Stimulated activated CD8-positive, alpha-beta memory T cell treated with anti-CD3 and anti-CD28 coated beads, Interleukin-7, amount 100 ng/mL, for 48 hours (primary cell): ENCODE measurements at places on chromosomes 6 and 20.

DNA sequence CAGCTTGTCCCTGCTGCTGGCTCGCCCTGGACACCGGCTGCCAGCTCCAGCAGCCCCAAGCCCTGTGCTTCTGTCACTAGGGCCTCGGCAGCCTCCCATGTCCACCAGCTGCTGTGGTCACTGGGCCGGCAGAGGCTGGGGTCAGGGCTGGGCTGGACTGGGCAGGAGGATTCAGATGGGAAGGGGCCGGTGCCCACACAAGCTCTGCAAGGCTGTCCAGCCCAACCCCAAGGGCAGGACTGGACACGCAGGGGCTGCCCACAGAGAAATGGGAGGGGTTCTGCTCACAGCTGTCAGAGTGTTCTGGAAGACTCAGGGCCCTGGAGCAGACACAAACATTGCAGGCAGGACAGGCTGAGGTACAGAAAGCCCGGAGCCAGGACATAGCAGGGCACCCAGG is 65.6 kb downstream of the ADNP start:
- DNase-seq = no peak

- DNase-seq = no peak
Observed at GRCh38 chr20:62782893-62783278, 13.4 kb upstream of the MRGBP start.

GRCh38 chr20:59258221-59258621 is 42.2 kb upstream of the EDN3 start:
- DNase-seq = no peak

GRCh38 chr6:42791706-42792320 is 10.0 kb downstream of the BICRAL start:
- no peak for DNase-seq

DNA sequence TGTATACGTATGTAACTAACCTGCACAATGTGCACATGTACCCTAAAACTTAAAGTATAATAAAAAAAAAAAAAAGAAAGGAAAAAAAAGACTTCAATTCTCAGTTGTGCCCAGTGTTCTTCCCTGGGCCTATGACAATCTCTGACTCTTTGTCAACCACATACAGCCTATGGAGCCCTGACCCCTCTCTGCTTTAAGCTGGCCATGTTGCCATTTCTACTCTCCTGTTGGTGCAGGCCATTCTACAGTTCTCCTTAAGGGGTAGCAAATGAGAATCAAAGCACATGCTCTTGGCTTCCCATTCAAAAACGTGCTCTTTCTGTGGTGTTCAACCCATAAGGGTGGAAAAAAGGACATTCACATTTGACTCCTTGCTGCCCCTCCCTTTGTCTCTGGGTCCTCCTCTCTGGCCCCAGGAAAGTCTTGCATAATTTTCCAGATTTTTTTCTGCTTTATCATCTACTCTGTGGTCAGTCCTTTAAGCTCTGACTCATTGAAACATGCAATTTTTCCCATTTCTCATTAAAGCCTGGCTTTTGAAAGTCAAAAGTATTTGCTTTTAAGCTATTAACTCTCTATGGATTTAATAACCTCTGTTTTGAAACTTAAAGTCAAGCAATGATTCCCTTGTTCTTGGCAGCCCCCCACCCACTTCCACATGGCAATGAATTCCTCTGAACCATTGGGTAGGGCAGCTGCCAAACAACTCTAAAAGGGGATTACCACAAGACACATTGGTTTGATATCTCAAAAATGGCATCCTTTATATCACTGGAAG is 208.6 kb upstream of the MCHR2 start:
- DNase-seq = no peak

DNA sequence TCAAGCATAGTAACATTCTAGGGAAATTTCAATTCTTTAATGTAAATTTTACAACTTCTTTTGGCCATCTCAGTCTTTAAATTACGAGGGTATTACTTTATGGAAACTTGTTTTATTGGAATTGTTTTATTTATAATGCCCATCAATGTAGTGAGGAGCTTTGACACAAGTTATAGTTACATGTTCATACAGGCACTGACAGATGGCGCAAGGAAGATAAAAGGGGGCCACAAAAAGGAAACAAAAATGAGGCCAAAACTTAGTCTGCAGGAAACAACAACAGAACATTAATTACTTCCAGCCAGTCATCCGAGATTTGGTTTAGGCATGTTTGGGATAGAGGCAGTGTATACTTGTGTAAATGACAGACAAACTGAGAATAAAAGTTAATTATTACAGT is 18.3 kb downstream of the SESN1 start:
- DNase-seq = no peak

- DNase-seq = no peak
Observed at GRCh38 chr20:15763366-15763765, 809.9 kb downstream of the KIF16B start.

DNA sequence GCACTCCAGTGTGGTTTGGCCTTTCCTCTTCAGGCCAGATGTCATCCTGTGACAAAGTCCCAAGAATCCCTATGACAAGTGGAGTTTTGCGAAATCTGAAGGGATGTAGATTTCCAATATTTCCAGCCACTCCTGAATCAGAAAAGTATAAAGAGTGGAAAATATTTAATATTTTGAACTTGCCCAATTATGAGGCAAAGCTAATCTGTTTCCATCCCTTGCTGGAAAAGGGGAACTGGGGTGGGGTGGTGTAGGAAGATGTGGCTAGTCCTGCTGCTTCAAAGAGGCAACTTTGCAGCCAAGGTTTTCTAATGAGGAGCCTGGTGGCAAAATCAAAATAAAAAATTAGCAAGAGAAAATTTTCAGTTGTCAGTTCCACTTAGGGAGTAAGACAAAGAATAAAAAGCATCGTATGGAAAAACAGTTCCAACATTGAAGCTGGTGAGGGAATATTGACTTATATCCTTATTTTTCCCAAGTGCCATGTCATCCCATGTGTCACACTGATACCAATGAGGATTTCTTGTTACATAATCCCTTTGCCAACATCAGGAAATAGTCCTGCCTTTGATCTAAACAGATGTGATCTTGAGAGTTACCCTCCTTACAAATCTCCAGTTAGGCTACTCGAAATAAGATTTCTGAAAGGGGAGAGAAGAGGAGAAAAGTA is 480.0 kb upstream of the JARID2 start:
- no peak for DNase-seq

GRCh38 chr6:154157082-154157481 is 118.0 kb downstream of the OPRM1 start:
- no peak for DNase-seq

DNA sequence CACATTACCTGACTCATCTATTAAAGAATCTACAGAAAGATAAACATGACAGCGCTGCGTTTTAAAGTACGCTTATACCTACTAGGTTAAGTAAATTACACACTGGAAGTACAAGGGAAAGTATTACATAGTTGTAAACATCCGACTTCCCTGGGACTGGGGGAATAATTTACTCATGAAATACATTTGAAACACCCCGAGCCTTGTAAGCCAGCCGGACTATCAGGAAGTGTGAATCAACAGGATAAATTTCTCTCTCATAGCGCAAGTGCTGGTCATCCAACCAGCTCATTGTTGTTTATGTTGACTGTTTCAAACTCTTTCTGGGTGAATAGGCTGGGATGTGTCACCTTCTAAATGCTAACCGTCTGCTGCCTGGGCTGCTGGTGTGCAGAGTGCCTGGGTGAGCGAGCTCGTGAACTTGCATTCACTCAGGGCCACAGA is 4.9 kb downstream of the BMP6 start:
- DNase-seq = no peak

- DNase-seq = no peak
Observed at GRCh38 chr6:79453558-79454042, 83.6 kb downstream of the LCA5 start.

- DNase-seq = no peak
Observed at GRCh38 chr6:44739181-44739580, 351.7 kb downstream of the CDC5L start.

DNA sequence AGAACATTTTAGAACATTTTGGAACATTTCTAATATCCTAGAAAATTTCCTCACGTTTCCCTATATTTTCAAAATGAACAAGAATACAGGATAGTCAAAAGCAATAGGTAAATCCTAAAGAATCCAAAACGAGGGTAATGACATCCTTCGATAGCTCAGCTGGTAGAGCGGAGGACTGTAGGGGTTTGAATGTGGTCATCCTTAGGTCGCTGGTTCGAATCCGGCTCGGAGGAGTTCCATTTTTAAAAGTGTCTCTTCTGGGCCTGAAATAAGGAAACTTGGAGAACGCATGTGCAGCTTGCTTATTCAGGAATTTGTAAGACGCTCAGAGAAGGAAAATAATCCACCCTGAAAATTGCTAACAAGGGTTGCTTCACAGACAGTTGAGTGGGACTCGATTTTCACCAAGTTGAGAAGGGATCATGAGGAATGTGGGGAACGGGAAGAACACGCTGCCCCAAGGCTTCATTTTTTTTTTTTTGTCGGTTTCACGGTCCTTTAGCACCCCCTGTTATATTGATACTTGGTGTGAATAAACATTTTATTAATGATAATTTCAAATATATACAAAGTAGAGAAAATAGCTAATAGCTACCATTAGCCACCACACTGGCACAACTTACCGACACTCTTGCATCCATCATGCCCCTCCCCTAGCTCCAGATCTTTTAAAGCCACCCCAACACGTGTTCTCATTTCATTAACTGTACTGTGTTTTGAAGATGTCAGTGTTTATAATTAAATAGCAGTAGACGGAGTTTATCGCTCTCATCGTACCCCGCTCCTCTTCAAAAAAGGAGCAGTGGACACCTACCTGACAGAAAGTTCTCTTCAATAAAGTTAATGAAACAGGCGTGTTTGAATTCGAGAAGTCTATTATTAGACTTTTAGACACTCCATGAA is 1.8 kb upstream of the ABT1 start:
- no peak for DNase-seq

DNA sequence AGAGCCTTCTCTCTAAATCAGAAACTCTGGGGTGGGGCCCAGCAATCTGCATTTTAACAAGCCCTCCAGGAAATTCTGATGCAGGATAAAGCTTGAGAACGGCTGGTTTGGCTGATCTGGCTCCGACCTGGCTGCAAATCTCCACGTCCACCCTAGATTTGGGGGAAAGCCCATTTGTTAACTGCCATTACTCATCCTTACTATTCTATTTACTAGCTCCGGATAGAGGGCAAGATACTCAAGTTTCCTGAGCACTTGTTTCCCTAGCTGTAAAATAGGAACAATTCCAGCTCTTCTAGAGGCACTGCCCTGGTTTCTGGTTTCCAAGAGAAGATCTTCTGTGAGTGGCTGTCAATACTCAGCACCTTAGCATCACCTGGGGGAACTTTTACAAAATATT is 44.4 kb downstream of the DAAM2 start:
- no peak for DNase-seq

- DNase-seq = no peak
Observed at GRCh38 chr6:63584125-63584514, 11.8 kb downstream of the LOC128125822 start.

DNA sequence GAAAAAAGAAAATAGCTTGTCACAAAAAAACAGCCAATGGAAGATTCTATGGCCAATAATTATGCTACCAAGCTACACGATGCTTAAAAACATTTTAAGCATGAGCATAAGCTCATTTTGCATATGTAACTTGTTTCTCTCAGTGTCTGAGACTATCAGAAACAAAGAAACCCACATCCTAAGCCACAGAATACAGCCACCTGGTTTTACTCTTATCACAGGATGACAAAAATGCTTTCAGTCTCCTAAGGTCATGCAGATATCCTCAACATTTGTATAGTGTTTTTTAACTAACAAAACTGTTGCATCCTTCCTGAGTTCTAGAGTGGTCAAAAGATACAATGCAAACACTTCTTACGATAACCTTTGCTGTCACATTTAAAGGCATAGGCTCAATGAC is 172.1 kb upstream of the RUNX2 start:
- no peak for DNase-seq

- no peak for DNase-seq
Observed at GRCh38 chr6:109362102-109362884, 20.0 kb downstream of the CD164 start.

DNA sequence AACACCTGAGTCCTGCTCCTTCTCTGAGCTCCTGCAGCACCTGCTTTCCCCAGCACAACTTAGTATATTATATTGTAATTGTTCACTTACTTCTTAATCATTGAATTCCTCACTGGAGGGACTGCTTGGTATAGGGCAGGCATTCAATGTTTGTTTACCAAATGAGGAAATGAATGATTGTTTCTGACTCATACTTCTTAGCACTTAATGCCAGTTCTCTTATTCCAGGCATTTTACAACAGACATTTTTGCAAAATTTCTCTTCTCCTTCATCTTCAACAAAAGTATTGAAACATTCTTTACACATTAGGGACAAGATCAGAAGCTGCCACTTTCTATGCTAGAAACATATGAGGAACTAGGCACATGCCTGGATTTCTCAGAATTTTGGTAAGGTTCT is 119.4 kb downstream of the TBX18 start:
- no peak for DNase-seq

GRCh38 chr20:41213150-41213820 is 75.9 kb downstream of the PLCG1 start:
- no peak for DNase-seq
